K562 (cell line): ENCODE measurements at places on chromosomes 3 and 15. TPM values are rescaled to one million over a fixed set of nuclear protein-coding genes. Genes with fewer than 3 reads are reported as not detected.

- DNase-seq = no peak
Observed at GRCh38 chr15:68768321-68768720, 52.4 kb downstream of the ANP32A start.

DNA sequence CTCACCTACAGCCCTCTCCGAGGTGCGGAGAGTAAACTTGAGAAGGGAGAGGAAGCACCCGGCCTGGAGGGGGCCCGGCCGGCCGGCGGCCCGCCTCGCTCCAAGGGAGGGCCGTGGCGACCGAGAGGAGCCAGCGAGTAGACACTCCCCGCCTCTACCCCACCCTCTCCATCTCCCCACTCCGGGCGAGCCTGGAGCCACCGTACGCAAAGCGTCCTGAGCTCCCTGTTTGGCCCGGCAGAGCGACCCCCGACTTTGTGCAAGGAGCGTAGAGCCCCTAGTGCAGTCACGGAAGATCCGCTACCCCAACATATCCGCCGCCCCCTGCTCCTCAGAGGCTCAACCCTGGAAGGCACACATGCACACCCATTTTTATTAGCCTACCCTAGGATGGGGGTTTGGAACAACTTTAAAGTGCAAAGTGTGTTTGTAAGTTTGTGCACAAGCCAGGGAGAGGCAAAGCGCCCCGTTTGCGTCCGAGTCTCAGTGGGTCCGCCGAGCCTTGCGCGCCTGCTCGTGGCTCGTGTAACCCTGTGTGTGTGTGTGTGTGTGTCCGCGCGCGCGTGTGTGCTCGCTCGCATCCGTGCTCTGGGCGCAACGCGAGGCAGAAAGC, 508 bp upstream of the SMAD6 start:
- DNase-seq = no peak

GRCh38 chr3:171428892-171429291, 31.3 kb downstream of the TNIK start:
- no peak for DNase-seq

DNA sequence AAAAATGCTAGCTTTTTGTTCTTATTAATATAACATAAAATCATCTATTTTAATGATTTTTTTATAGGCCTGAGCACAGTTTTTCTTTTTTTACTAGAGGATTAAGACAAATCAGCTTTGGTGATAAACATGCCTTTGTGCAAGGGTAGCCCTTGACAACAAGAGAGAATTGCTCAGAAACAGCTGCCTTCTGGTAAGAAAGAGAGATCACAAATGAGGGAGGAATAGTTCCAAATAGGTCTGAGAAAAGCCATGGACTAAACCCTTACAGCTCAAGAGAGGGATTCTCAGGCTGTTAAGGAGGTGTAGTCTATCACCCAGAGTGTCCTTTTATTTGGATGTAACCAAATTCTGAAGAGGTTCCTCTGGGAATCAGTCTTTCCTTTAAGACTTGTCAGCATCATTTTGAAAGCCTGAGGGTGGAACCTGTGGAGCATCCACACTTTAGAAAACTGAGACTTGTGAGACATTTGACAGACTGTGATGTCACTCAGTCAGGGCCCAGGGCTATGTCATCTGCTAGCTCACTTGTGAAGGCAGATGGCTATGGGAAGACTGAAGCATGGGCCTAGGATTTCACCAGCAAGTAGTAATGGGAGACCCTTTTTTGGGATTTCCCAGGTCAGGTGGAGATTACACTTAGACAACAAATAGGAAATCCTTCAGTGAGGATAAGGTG, 102.9 kb upstream of the KCNAB1 start:
- DNase-seq = no peak

DNA sequence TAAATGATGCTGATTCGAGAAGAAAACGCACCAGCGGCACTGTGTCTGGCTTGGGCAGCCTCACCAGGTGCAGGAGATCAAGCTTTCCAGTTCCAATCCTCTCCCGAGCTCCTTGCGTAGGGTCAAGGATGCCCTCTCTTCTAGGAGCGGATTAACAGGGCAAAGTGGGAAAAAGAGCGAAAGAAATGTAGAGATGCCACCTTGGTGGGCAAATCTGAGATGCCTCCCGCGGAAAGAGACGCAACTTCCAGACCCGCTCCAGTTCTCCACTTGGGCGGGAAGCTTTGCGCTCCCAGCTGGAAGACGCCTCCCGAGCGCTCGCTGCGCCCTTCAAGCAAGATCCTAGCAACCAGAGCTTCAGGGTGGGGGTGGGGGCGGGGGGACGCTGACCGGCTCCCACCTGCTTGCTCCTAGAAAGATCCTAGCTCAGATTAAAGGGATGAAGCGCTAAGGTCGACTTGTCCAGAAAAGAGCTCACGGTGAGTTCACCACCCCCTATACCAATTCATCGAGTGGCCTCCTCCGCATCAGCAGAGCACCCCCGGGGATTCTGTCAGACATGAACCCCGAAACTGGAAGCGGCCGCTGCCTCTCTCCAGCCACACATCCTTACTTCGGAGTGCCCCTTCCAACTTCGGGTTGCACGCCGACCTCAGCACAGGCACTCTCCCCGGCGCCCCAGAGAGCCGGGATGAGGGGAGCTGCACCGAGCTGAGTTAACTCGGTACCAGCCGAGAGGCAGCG, 769 bp downstream of the TAFA4 start:
- no peak for DNase-seq

Gene C3orf20
- not detected in 2 replicates for total RNA-seq

Gene ST3GAL6
- total RNA-seq = not detected in 2 replicates

Gene RARB
- total RNA-seq = 0.16 and 0.29 TPM in 2 replicates
